ENCODE measurements at places on chromosomes 16 and 17.

GRCh38 chr17:17402558-17402957 is 74.2 kb upstream of the MED9 start:
- DNase-seq, result no peak

DNA sequence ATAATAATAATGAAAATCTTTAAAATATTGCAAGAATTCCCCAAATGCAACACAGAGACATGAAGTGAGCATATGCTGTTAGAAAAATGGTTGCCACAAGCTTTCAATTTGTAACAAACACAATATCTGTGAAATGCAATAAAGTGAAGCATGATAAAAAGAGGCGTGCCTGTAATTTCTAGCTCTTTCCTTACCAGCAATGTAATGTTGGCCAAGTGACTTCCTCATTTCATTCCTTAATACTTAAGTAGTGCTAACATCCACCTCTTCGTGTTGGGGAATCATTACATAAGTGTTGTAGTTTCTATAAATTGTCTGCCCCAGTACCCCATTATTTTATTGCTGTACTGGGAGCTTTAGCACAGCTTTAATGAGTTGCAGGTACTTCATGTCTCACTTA is 1192.0 kb upstream of the CDH8 start:
- no peak for DNase-seq

- no peak for DNase-seq
These were observed 1.4 kb downstream of the CEP131 start for GRCh38 chr17:81221371-81221841.

- DNase-seq, result no peak
These were observed 167.9 kb downstream of the CCT6B start for GRCh38 chr17:34793231-34793908.

- no peak for DNase-seq
These were observed 2.5 kb downstream of the VAT1L start for GRCh38 chr16:77790912-77791311.

DNA sequence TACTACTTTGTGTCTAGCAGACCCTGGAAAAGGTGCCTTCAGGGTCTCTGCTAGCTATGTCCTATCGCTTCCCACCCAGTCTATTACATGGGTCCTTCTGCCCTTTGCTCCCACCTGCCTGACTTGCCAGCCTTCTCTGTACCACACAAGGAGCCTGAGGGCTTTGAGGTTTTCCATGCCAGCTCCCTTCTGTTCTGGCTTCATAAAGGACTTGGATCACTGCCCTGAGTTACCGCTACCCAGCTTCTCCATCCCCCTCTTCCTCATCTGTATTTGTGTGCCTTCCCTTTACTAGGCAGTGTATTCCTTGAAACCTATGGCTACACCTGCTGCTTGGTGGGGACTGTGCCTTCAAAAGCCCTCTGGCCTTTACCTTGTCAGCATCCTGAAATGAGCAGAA is 19.6 kb upstream of the LLGL1 start:
- no peak for DNase-seq

DNA sequence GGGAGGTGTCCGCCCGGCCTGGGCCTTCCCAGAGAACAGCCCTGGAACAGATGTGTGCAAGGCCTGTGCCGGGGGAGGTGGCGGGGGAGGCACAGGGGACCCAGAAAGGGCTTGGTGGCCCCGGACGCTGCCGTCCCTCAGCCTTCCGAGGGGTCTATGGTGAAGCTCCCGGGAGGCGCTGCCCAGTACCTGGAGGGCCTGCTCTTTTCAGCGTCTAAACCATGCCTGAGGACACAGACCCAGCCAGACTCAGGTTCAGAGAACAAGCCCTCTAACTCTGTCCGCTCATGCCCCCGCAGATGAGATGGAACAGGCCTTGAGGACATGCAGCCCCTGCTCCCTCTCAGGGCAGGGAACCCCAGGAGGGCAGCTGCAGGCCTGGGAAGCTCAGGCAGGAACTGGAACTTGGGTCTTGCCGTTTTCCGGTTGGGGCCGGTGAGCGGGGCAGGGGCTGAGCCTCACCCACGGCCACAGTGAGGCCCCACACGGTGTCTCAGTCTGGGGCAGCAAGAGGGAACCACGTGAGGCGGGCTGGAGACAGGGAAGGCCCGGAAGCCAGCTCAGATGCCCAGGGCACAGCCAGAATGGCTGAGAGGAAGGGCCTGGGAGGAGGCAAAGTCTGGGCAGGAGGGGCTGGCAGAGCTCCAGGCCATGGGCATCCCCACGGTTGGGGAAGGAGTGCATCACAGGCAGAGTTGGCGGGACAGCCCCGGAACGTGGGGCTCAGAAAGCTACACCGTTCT is 12.5 kb downstream of the SLC16A3 start:
- peak; percentile 54 for DNase-seq

GRCh38 chr17:35376245-35376644 is 2.8 kb upstream of the SLFN11 start:
- no peak for DNase-seq

GRCh38 chr16:77991701-77992100 is 30.6 kb upstream of the CLEC3A start:
- no peak for DNase-seq

All from right kidney (tissue), 9 donors.